ENCODE measurements at places on chromosomes 11 and 22. TPM values are rescaled to one million over a fixed set of nuclear protein-coding genes. Genes with fewer than 3 reads are reported as not detected.

The OR56A3 gene
- total RNA-seq = not detected

The FOLH1 gene
- 3.9 TPM for total RNA-seq

The JHY gene
- 7.6 TPM for total RNA-seq

The KDM2A gene
- 51.8 TPM for total RNA-seq

The EHF gene
- total RNA-seq = 121 TPM

The MLC1 gene
- total RNA-seq = 29.2 TPM

The APOL5 gene
- total RNA-seq = not detected

The P4HA3 gene
- total RNA-seq = 1.7 TPM

The KLHL35 gene
- total RNA-seq = not detected

- no peak for DNase-seq
Observed at GRCh38 chr11:3156282-3156660, 8.8 kb downstream of the OSBPL5 start.

DNA sequence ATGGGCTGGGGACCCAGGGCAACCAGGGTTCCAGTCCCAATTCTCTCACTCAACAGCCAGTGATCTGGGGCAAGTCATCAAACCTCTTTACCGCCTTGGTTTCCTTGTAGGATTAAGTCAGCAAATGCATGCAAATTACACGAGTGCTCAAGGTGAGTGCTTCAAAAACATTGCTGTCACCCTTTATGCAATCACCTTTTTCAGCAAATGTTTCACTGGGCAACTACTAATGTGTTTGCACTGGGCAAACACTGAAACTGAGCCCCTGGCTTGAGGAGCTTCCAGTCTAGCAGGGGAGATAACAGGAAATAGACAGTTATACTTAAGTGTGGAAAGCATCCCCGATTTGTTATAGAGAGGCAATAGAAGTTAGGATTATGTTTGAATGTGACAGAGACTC is 37.7 kb upstream of the DMC1 start:
- DNase-seq = no peak

DNA sequence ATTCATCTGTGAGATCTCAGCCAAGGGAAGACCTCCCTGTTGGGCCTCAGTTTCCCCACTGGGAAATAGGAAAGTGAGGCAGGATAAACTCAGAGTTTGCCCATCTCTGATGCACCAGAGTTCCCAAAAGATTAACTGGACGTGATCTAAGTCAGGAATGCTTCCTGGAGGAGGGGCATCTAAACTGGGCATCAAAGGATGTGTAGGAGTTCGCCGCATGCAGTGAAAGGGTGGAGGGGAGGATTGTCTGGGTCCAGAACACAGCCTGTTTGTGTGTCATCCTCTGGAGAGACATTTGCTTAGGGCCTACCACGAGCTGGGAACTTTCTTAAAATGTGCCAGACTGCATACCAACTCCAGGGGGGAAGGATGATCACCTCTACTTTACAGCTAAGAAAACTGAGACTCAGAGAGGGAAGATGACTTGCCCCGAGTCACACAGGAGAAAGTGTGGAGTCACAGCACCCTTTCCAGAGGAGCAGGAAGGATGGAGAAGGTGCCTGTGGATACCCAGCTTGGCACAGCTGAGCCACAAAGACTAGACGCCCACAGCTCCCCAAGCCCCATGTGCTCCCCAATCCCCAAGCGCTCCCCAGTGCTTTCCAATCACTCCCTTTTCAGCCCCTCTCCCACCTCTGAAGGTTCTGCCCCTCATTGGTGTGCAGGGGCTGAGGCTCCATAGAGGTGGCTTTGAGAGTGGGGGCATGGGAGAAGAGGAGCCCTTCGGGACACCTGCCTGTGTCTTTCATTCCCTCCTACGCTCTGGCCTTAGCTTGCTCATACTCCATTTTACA is 50.1 kb downstream of the MN1 start:
- no peak for DNase-seq

- DNase-seq = no peak
Observed at GRCh38 chr11:114377612-114378267, 22.6 kb downstream of the C11orf71 start.

DNA sequence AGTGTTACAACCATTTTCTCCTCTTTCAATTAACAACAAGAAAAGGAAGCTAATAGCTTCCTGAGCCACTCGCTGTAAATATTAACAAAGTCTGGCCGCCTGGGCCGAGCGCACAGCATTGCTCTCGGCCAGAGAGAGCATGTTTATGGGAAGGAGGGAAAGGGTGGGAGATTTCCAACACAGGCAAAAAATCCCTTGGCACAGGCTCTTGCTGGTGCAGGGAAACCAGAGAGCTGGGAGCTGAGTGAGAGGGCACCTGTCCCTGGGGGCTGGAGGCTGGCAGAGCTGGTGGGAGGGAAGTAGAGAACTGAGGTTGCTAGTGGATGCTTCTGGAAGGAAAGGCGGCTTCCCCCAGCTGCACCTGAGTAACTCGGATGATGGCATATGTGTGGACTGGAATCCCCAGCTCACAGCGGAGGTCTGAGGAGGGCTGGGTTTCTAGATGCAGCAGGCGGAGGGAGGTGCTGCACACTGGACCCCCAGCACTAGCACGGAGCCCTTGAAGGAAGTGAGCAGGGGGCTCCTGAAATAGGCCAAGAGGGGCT is 59.6 kb downstream of the FLRT1 start:
- DNase-seq = no peak

DNA sequence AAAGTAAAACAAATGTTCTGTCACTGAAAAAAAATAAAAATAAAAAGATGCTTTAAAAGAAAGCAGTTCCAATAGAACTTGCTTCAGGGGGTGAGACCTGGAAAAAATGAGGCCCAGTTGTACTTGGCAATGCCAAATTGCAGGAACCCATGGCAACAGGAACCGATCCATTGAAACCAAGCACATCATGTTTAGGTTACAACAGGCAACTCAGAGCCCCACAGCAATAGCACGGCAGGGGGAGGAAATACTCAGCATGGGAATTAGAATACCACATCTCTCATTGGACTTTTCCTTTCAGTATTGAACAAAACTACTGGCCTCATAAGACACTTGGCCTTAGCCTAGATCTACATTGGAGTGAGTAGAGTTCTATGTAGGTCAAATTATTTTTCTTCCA is 84.3 kb downstream of the MSANTD4 start:
- DNase-seq = no peak

DNA sequence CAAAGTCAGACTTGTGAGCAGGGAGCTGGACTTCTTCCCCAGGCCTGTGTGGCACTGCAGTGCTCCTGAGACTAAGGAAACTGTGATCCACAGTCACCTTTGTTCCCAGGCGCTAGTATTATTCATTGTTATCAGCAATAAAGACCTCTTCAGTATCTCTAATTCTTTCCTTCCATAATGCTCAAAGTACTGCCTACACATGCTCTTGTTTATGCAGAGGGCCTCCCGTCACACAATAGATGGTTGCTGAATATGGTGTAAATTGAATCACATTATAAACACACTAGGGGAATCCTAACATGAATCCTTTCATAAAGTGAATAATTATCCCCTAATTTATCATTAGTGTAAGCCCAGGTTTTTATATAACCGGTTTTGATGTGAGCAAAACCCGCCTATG is 493.3 kb downstream of the BUD13 start:
- DNase-seq = no peak

DNA sequence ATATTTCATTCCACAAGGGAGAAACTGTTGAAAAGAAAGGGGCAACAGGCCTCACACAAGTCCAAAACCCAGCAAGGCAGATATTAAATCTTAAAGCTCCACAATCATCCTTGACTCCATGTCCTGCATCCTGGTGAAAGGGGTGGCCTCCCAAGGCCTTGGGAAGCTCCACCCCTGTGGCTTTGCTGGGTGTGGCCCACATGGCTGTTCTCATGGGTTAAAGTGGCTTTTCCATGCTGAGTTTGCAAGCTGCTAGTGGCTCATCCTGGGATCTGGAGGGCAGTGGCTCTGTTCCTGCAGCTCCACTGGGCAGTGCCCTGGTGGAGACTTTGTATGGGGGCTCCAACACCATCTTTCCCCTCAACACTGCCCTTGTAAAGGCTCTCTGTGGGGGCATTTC is 106.4 kb downstream of the CTNND1 start:
- no peak for DNase-seq

DNA sequence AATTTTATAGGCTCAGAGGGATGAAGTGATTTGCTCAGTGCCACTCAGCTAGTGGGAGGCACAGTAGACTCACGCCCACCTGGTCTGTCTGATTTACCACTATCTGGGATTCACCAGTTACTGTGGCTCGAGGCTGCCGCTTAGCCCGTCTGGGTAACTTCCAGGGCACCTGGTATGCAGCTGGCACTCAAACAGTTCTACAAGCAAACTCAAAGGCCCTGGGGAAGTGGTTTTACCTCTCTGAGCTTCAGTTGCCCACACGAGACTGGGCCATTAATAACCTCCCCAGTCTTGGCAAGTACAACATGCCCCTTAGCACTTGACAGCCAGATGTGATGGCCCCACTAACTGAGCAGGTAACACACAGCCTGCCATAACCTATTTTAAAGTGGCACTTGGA is 2.6 kb downstream of the GDPD5 start:
- no peak for DNase-seq

DNA sequence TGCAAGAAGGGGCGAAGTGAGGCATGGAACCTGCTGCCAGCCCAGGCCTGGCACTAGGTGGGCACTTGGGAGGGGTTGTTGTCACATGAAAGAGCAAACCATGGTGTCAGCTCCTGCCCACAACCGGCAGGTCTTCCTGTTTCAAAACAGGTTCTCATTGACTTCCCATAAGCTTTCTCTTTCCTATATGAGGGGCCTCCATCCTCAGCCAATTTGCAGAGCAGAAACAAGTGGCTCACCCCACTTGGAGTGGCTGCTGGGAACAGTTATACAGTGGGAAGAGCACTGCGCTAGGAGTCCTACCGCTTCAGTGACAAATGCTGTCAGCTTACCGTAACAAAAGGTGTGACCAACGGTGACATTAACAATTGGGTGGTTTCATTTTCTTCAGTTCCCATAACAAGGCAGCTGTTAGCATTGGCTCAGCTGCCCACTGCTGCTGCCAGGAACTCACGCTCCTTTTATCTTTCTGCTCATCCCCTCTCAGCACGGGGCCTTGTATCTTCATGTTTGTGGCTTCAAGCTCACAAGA is 10.2 kb upstream of the SSTR3 start:
- DNase-seq = no peak

- no peak for DNase-seq
Observed at GRCh38 chr11:111736621-111737443, 29.4 kb downstream of the PPP2R1B start.

- no peak for DNase-seq
Observed at GRCh38 chr11:84899134-84899533, 728.0 kb downstream of the DLG2 start.

GRCh38 chr11:11504071-11504470 is 117.7 kb downstream of the GALNT18 start:
- no peak for DNase-seq

GRCh38 chr11:58830673-58831301 is 13.7 kb downstream of the GLYATL2 start:
- DNase-seq = no peak

GRCh38 chr22:45246060-45246985 is 5.6 kb upstream of the KIAA0930 start:
- peak; percentile 95 for DNase-seq
